Stimulated activated naive CD8-positive, alpha-beta T cell treated with anti-CD3 and anti-CD28 coated beads, Interleukin-15, amount 100 ng/mL, for 72 hours (primary cell): ENCODE measurements at places on chromosomes 1 and 21.
A peak's percentile ranks its signal among the peaks of the same experiment; 100 is the strongest.

- DNase-seq: no peak
These were observed 79.8 kb upstream of the PLXNA2 start for GRCh38 chr1:208324005-208324404.

GRCh38 chr1:66399888-66400529 lies 133.9 kb upstream of the SGIP1 start:
- DNase-seq: peak; percentile 23

DNA sequence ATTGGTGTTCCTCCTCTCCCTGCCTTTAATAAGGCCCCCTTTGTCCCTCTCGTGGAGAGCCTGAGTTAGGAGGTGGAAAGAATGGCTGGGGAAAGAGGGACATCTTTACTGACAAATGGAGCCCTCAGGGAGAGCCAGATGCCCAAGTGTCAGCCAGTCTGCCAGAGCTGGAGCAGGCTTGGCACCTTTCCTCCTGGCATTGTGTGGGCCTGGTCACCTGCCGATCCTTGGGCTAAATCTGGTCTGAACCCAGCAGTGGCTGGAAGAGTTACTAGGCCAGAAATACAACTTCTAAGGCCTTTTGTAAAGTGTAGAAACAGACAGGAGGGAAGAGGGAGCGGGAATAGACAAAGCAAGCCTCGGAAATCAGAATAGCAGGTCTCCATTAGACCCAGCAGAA lies 24.9 kb downstream of the VANGL1 start:
- DNase-seq: no peak

DNA sequence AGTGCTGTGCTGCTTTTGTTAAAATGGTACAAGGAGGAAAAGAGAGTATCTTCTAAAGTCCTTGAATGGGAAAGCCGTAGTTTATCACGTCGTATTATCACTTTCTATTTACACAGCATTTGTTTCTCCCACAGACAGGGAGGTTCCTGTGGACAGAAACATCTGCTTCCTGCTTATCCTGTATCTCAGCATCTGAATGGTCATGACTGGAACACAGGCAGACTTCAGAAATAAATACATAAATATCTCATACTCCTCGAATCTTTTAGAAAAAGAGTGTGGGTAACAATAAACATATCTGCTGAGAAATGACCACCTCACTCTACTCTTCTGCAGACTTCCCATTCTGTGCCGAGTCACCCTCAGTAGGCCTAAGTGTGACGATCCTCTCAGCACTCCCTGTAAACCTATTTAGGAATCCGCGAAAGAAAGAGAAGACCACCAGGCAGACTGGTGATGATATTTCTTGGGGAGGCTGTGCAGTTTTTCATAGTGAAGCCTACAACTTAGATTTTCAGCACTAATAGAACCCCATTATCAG lies 393.5 kb downstream of the SMYD3 start:
- no peak for DNase-seq

DNA sequence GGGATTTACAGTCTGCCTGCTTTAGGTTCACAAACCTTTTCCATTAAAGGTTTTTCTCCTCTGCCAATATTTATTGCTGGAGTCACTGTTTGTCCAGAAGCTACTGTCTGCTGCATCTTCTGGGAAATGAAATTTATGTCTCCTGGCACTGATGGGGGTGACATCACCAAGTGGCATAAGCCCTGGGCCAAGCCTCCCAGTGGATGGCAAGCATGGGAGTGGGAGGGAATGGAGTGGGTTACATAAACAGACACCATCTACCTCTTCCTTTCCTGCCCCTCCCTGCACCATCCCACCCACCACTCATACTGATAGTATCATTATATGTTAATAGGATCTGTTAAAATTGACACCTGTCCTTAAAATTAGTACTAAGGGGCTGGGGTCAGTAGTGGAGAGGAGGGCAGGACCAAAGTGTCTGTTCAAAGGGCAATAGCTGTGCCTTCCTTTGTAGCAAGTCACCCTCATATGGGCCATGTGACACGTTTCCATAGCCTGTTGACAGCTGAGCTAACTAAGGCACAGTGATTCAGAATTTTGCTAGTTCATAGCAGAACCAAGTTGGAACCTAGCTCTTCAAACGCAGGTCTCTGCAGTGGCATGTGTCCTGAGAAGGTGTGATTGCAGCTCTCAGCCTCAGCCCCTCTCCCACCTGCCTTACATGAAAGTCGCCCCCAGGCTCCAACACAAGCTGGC lies 71.0 kb downstream of the MAB21L3 start:
- DNase-seq: no peak

- DNase-seq: peak; percentile 35
These were observed 1.4 kb downstream of the LHX4 start for GRCh38 chr1:180231506-180231921.

GRCh38 chr21:35381743-35382310 lies 332.7 kb upstream of the RUNX1 start:
- no peak for DNase-seq

- no peak for DNase-seq
These were observed 81.3 kb downstream of the NEK7 start for GRCh38 chr1:198238121-198238520.

DNA sequence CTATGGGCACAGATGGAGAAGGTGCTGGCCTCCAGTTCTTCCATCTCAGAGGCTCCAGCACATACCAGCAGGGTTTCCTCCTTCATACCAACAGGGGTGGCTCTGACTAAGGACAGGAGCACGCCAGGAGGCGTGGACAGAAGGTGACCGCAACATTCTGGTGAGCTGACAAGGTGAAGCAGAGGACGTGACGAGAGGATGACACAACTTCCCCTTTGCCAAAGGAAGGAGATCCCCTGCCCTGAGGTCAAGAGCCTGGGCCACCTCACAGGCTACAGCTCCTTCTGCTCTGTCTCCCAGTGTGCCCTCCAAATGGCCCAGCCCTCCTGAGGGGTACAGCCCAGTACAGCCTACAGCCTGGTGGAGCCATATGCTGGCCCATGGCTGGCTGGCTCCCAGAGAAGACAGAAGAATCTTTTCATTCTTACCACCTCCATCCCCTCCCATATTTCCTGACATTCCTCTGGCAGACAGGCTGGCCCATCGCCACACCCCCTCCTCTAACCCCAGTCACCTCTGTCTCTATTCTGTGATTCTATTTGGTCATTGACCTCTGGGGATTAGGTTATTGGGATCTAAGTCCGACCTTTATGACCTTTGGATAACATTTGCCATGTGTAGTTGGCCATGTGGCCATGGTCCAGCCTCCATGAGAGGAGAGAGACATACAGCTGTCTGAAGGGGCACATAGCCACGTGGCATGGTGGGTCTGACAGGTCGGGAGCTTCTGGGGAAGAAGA lies 5.1 kb upstream of the LAMB3 start:
- no peak for DNase-seq

DNA sequence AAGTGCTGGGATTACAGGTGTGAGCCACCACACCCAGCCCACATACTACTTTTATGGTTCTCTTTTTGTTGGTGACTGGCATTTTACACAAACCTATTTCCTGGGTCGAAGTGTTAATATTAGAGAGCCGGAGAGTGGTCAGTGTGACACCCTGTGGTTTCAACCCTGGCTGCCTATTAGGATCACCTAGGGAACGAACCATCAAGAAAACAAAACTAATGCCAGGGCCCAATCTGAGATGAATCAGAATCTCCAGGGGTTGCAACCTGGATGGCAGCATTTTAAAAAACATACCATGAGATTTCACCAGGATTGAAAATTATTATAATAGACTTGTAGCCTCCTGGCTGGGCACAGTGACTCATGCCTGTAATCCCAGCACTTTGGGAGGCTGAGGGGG lies 6.1 kb downstream of the MRPS21 start:
- no peak for DNase-seq

DNA sequence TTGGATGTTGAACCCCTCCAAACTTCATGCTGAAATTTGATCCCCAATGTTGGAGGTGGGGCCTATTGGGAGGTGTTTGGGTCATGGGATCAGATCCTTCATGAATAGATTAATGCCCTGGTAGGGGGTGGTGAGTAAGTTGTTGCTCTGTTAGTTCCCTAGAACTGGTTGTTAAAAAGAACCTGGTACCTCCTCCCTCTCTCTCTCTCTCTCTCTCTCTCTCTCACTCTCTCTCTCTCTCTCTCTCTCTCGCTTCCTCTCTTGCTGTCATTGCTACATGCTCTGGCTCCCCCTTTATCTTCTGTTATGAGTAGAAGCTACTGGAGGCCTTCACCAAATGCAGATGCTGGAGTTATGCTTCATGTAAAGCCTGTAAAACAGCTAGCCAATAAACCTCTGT lies 498.2 kb upstream of the NR5A2 start:
- DNase-seq: no peak

DNA sequence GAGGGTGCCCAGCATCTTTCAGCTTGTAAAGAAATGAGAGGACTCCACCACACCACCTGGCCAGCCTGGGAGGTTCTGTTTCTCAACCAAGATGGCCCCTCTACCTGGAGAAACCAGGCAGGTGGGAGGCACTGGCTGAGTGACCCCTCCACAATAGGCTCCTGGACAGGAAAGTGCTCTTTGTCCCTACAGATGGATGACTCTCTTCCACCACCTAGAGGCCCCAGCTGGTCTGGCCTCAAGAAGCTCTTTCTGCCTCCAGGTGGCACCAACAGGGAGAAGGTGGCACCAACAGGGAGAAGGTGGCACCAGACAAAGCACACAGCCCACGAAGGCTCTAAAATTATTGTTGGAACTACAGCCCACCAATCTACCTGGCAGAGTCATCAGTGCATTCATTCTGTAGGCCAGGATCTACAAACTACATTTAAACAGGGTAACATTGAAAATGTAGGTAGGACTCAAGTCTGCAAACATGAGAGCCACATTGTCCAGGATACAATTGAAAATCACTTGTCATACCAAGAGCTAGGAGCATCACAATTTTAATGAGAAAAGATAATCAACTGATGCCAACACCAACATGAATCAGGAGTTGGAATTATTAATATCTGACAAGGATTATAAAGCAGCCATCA lies 14.4 kb downstream of the TMPRSS3 start:
- no peak for DNase-seq

GRCh38 chr1:200133123-200133522 lies 105.6 kb downstream of the NR5A2 start:
- DNase-seq: no peak

DNA sequence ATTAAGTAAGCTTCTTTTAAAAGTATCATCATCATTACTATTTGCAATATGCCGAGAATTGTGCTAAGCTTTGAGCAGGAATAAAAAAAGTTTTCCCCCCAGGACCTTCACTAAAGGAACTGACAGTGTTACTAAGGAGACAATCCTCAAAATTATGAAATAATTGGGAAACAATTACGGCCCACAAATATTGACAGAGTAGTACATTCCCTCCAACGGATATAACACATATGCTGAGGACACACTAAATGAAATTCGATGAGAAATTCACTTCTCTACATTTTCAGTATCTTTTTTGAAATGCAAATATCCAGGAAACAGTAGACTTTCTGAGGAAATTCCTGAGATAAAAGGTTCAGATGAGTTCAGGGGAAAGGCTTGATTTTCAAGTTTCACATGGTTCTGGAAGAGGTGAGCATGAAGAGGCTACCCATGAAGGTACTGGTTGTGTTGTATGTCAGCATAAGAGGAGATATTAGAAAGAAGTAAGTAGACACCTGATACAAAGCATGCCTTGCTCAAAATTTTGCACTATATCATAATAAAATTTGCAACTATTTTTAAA lies 171.2 kb upstream of the NR5A2 start:
- no peak for DNase-seq

DNA sequence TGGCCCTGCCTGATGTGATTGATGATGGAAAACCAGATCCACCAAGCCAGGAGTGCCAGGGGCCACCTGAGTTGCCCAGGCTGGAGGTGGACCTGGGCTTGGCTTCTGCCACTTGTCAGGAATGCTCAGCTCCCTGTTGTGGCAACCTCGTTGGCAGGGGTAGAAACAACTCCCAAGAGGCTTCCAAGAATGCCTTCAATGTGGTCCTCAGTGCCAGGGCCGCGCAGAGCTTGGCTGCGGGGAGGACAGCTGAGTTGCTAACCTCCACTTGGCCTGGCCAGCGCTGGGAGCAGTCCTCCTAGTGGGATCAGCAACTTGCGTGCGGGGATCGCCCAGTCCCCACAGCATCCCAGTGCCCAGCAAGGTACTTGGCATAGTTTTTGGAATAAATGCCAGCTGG lies 9.0 kb downstream of the MYOM3 start:
- no peak for DNase-seq

- DNase-seq: no peak
These were observed 21.3 kb upstream of the VANGL1 start for GRCh38 chr1:115620453-115620852.

- no peak for DNase-seq
These were observed 82.8 kb upstream of the CD34 start for GRCh38 chr1:207993477-207994445.

GRCh38 chr1:195804547-195804946 lies 803.7 kb downstream of the KCNT2 start:
- DNase-seq: no peak

DNA sequence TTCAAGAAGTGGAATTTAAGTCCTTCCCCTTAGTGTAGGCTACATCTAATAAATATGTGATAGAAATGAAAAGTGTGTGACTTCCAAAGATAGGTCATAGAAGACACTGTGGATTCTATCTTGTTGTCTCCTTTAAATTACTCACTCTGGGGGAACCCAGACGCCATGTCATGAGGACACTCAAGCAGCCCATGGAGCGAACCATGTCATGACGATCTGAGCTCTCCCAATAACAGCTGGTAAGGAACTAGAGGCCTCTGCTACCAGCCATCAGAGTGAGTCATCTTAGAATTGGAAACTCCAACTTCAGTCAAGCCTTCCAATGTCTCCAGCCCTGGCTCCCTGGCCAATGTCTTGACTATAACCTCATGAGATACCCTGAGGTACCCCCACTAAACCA lies 6.3 kb downstream of the COA7 start:
- DNase-seq: no peak

DNA sequence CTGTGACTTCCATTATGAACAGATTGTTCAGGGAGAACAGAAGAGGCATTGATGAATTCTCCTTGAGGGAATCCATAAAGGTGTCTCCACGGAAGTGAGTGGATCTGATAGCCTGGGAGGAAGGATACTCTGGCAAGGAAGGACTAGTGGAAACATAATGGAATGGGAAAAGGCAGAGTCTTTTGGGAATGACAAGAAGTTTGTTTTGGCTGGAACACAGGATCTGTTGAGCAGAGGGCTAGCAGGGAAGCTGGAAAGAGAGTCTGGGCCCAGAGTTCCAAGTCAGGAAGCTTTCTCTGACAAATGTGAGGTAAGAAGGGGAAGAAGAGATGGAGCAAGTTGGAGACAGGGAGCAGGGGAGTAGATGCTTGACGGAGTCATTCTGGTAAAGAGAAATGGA lies 8.1 kb downstream of the ADAMTS5 start:
- DNase-seq: no peak

- no peak for DNase-seq
These were observed 15.7 kb downstream of the COL6A2 start for GRCh38 chr21:46113497-46114176.
